GM10248 (cell line): ENCODE measurements at places on chromosomes 2 and 18.
A peak's percentile ranks its signal among the peaks of the same experiment; 100 is the strongest.

- no peak for DNase-seq
Observed at GRCh38 chr18:60018618-60019462, 119.0 kb downstream of the PMAIP1 start.

DNA sequence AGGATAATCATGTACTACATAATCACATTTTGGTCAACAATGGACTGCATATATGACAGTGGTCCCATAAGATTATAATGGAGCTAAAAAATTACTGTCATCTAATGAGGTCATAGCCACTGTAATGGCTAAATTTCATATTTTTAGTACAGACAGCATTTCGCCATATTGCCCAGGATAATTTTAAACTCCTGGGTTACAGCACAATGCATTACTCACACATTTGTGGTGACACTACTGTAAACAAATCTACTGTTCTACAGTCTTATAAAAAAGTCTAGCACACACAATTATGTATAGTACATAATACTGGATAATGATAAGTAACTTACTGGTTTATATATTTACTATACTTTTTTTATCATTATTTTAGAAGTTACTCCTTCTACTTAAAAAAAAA, 12.8 kb downstream of the EIF2AK2 start:
- no peak for DNase-seq

DNA sequence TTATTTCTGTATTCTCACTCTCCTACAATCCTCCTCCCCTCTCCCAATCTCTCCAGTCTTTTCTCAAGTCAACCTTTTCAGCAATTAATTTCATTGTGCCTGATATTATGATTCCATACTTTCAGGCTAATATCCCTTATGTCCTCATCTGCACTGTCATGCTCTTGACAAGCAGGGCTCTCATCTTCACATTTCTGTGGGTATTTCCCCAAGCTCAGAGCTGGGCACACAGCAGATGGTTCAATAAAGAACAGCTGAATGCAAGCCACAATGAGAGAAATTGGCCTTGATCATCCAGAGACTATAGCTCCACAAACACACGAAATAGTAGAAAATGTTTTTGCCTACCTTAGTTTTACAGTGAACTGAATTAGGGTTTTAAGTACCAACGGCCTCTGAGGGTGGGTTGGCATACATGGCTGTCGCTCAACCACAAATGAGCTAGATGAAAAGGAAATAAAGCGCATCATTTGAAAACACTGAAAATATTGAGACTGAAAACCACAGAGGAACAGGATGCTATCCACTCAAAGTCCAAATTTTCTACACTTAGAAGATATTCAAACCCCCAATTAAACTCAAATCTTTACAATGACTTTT, 47.5 kb upstream of the STAT1 start:
- DNase-seq: no peak

GRCh38 chr2:9178110-9178903, 28.3 kb upstream of the ASAP2 start:
- no peak for DNase-seq

- DNase-seq: no peak
Observed at GRCh38 chr18:23244401-23244800, 109.1 kb downstream of the CABLES1 start.

GRCh38 chr18:48306838-48307237, 102.3 kb downstream of the ZBTB7C start:
- DNase-seq: no peak

GRCh38 chr2:107747964-107748583, 78.6 kb upstream of the RGPD4 start:
- no peak for DNase-seq

DNA sequence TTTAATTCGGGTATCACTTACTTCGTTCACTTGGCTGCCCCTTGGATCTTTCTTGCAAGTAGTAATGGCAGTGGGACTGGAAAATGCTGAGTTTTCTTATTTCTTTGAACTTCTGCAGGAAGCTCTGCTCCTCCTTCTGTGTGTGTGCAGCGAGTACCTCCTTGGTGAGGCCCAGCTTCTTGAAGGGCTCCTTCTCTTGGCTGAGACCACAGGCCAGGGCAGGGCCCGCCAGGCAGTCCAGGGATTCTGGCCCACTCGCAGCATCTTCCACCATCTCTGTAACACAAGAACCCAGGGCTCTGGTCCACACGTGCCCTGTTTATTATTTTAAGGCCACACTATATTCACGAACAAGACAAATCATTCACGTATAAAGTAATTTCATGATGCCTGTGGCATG, 15.8 kb upstream of the HES6 start:
- no peak for DNase-seq

- no peak for DNase-seq
Observed at GRCh38 chr2:16165518-16166326, 225.4 kb downstream of the MYCN start.

GRCh38 chr18:8081872-8082553, 514.9 kb downstream of the PTPRM start:
- DNase-seq: no peak

- no peak for DNase-seq
Observed at GRCh38 chr18:62904396-62905285, 189.3 kb downstream of the PHLPP1 start.

DNA sequence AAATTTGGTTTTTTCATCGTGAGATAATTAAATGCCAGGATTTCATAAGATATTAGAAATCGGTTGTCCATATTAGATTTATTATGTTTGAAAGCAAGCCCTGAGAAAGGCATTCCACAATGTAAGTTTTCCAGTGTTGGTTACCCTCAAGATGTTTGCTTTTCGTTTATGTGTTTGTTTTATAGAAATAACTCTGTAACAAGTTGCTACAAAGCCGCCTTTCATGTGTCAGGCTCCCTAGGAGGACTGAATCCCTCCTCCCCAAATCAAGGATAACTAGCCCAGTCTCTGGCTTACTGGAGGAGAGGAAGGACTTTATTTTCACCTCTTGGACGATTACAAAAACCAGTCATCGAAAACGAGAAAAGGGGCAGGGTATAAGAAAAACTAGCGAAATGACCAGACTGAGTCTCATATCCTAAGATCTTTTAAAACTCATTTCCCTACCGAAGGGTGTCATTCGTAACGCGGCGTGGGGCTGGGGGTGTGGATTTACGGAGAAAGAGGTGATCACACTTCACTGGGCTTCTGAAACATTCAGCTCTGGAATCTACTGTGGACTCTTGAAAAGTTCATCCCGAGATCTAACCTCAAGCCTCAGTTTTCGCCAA, 1.0 kb upstream of the PEX13 start:
- DNase-seq: peak; percentile 37

DNA sequence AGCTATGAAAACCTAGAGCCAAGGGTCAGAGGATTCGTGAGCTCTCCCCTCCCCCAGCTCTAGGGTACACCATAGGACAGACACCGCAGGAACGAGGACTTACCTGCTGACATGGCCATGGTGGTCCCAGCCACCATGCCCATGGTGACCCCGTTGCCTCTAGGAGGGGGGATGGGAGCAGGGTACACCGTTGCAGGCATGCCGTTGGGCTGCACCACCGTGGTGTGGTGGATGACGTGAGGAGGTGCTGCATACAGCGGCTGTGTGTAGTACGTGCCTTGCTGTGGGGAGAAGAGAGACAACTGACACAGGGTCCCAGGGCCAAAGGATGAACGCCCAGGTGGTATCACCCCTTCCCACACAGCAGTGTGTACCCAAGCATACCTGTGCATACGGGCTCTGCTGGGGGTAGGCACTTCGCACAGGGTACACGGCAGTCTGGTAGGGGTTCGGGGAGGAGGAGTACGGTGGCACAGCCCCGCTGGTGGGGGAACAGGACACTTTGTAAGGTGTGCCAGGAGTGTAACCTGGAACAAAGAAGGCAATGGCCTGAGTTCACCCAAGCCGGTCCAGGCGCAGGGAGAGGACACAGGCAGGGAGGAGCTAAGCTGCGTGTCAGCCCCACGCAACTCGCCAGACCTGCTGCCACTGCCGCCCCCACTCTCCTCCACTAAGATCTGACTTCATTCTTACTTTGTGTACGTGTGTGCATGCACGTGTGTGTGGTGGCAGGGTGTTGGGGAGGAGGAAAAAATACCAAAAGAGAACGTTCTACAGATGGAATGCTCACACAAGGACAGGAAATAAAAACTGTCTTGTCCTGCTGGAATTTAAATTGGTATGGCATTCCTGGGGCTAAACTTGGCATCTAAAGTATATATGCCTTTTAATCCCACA, 37.8 kb downstream of the FAM168B start:
- no peak for DNase-seq

- DNase-seq: peak; percentile 30
Observed at GRCh38 chr2:217222309-217222910, 362.5 kb upstream of the TNP1 start.

DNA sequence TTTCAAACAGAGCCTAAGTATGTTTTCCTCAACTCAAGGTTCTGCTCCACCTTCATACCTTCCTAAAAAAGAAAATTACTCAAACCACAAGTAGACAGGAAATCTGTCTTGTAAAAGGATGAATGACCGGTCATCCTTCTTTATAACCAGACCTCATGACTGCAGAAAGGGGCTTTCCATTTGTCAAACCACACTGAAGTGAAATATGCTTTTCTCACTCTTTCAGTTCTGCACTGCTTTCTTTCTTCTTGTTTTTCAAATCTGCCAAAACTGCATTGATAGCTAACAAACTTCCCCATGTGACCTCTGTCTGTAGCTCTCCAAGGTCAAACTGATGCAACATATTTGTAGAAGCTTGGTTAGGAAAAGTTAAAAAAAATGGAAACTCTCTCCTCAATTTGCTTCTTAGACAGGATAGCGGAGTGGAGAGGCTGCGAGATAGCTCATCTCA, 308.9 kb upstream of the CCDC68 start:
- peak; percentile 33 for DNase-seq

DNA sequence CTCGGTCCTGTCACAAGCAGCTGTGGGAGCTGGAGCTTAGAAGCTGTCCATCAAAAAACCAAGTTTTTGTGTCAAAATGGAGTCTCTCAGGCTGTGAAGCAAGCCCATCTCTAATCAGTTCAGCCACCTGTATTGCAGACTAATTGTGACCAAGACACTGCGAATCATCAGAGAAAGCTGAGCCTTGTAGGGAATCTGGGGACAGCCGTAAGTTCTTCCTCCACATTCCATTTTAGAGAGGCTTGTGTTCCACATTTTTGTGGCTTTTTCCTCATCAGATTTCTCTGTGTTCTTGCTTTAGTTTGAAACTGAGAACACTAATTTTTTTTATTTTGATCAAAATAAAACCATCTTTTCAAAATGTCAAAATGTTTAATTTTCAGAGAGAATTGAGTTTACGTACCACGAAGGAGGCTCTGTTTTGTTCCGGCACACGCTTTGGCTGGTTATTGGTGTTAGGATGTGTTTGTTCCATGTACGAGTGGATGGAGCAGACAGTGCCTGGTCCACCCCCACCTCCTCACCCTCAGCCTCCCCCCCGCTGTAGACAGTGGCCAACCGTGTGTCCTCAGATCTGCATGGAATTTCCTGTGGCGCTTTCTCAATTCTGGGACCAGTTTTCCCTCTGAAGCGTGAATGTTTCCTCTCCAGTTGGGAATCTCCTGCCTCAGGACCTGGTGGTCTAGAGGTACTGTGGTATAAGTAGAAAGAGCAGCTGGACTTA, 140.8 kb downstream of the AGAP1 start:
- DNase-seq: no peak

DNA sequence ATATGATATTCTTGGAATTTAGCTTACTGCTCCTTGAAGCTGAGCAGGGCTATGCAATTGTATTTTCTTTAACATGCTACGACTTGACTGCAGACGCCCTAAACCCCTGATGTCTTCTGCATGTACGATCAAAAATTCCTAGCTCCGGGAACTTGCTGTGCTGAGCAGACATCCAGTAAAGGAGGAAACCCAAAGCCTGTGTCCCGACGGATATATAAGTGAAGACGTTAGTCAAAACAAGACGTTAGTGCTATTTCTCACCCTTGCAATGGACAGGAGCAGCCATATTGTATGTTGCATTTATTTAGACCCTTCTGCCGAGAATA, 51.5 kb downstream of the SETBP1 start:
- DNase-seq: no peak
